GM12864 (cell line): ENCODE measurements at places on chromosomes 16 and 17.

GRCh38 chr16:49588026-49588425 is 214.4 kb downstream of the C16orf78 start:
- DNase-seq = no peak

- DNase-seq = no peak
Observed at GRCh38 chr17:34465789-34466188, 102.8 kb upstream of the CCL1 start.

GRCh38 chr17:72514891-72515290 is 394.1 kb downstream of the SOX9 start:
- no peak for DNase-seq

GRCh38 chr16:49399594-49400364 is 26.2 kb downstream of the C16orf78 start:
- peak; percentile 96 for DNase-seq

DNA sequence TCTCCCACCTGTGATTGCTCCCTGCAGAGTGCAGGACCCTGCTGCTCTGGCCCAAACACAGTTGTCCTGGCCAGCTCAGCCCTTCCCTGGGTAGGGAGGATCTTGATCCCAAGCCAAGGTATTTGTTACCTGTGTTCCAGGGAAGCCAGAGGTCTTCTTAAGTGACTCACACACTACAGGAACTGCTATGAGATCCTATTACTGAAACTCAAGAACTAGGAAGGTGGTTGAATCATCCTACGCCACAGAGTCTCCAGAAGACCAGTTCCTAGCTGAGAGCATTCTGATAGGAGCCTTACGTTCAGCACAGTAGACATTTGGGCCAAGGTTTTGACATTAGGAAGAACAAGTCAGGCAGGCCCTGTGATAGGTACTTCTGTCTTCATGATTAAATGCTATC is 12.0 kb downstream of the CHST6 start:
- no peak for DNase-seq

GRCh38 chr16:57186872-57187854 is 1.0 kb downstream of the RSPRY1 start:
- no peak for DNase-seq

- no peak for DNase-seq
Observed at GRCh38 chr17:82836823-82837357, 2.9 kb downstream of the ZNF750 start.

- no peak for DNase-seq
Observed at GRCh38 chr17:68200689-68201417, 47.0 kb upstream of the AMZ2 start.
